Activated naive CD4-positive, alpha-beta T cell treated with anti-CD3 and anti-CD28 coated beads for 36 hours (primary cell): ENCODE measurements at places on chromosomes 5 and 9. TPM values are rescaled to one million over a fixed set of nuclear protein-coding genes. Genes with fewer than 3 reads are reported as not detected.

Gene BNC2
- not detected for total RNA-seq

Gene PTGER4
- total RNA-seq, result 83.8 TPM

Gene RASGRF2
- total RNA-seq, result 10.8 TPM

DNA sequence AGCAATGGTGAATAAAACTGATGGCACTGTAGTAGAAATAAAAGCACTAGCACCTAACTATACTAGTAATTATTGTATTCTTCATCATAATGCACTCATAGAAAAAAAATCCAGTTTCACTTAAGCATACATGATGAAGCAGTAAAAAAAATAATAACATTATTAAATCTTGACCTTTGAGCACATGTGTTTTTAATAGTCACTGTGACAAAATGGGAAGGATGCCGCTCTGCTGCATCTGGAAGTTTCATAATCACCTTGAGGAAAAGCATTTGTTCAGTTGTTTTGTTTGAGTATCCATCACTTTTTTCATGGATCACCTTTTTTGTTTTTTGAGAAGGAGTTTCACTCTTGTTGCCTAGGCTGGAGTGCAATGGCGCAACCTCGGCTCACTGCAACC lies 13.2 kb downstream of the OR2K2 start:
- no peak for DNase-seq

GRCh38 chr9:125280945-125281344 lies 19.3 kb downstream of the GAPVD1 start:
- no peak for DNase-seq

GRCh38 chr5:1890296-1890695 lies 7.6 kb upstream of the IRX4 start:
- DNase-seq, result no peak

DNA sequence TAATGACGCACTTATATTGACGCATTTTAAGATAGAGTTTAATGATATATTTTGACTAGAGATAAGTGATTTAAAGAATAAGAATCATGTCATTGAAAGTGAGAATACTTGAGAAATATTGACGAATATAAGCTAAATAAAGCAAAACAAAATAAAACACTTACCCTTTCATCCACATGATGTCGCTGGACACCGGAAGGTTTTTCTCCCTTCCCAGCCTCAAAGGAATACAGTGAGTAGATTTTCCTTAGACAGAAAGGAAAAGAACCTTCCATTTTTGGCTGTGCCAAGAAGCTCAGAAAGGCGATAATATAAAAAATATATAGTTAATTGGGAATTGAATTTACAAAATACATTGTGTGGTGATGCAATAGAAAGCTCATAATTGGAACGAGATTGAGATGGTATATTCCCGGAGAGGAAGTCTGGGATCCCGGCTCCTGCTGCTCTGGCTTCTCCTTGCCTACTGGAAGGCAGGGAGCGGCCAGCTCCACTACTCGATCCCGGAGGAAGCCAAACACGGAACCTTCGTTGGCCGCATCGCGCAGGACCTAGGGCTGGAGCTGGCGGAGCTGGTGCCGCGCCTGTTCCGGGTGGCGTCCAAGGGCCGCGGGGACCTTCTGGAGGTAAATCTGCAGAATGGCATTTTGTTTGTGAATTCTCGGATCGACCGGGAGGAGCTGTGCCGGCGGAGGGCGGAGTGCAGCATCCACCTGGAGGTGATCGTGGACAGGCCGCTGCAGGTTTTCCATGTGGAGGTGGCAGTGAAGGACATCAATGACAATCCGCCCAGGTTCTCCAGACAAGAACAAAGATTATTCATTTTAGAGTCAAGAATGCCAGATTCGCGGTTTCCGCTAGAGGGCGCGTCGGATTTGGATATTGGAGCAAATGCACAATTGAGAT lies at the start of gene PCDHA5:
TSS of gene PCDHA5 (plus strand) at position 239 of the 906 bp plus-strand sequence.
- DNase-seq, result peak; percentile 57

- DNase-seq, result no peak
These were observed 47.8 kb upstream of the NR5A1 start for GRCh38 chr9:124555043-124555442.

DNA sequence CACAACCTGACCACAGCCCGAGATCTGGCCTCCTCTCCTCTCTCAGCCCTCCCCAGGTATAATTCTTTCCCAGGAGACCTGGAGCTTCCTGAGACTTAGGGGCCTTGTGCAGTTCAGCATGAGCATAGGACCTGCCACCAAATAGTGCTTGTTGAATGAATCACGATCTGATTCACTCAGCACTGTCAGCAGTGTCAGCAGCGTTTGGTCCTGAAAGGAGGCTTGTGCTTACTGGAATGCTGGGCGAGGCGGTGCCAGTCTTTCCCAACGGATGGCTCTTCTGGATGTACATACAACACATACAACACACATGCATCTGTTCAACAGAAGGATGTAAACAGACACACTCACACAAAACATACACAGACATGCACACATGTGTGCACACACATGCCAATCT lies 173.3 kb downstream of the COL23A1 start:
- DNase-seq, result no peak

DNA sequence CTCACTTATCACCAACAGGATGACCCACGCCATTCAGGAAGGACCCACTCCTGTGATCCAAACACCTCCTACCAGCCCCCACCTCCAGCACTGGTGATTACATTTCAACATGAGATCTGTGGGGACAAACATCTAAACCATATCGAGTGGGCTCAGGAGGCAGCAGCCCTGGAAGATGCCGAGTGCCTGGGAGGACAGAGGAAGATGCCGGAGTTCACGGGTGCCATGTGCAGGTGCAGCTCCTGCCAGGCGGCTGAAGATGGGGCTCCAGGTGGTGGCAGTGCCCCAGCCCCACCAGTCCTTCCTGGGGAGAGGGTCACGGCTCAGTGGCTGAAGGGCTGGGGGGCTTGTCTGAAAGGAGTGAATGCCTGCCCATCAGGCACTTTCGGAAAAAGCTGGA lies 6.1 kb upstream of the CEP72 start:
- DNase-seq, result no peak

- no peak for DNase-seq
These were observed 1105.8 kb upstream of the SEMA6A start for GRCh38 chr5:117680426-117680825.

DNA sequence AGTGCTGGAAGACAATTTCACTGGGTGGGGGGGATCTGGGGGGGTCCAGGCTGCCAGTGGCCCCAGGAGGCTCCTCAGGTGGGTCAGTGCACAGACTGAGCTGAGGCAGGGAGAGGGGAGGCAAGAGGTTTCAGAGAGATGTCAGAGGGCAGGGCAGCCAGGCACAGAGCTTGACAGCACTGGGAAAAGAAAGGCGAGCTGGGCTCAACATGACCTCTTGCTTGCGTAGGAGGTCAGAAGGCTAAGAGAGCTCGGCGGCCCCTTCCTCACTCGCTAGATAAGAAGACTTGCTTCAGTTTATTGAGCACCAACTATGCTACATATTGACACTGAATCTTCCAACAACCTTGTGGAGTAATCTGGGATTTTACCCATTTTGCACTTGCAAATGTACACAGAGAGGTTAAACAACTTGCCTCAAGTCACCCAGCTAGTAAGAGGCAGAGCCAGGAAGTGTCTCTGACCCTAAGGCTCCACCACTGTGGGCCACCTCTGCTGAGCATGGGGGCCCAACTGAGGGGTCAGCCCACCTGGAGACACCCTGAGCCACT lies 3.5 kb downstream of the PDLIM7 start:
- no peak for DNase-seq

- no peak for DNase-seq
These were observed 31.4 kb upstream of the FAT2 start for GRCh38 chr5:151622367-151623088.

- DNase-seq, result no peak
These were observed 168.7 kb downstream of the XRCC4 start for GRCh38 chr5:83246071-83246470.
